ENCODE measurements at places on chromosomes 16 and 17. TPM values are rescaled to one million over a fixed set of nuclear protein-coding genes. Genes with fewer than 3 reads are reported as not detected.

Gene ZPBP2
- 0.58 TPM for total RNA-seq

Gene RNF166
- total RNA-seq: 56.2 TPM

Gene YBX2
- 0.26 TPM for total RNA-seq

Gene KCTD19
- total RNA-seq: 0.71 TPM

- no peaks in the 10 kb centered on the region for H3K36me3 ChIP-seq
- H3K27ac ChIP-seq: no peak overlapping the region
- no peaks in the 10 kb centered on the region for H3K27me3 ChIP-seq
- no peak overlapping the region for H3K4me3 ChIP-seq
These were observed 12.2 kb upstream of the CCL5 start for GRCh38 chr17:35892091-35893035.

- no peak overlapping the region for H3K27ac ChIP-seq
- H3K27me3 ChIP-seq: no peaks in the 10 kb centered on the region
- H3K36me3 ChIP-seq: no peaks in the 10 kb centered on the region
These were observed 407.6 kb upstream of the PSMD7 start for GRCh38 chr16:73888840-73889490.

GRCh38 chr17:75849724-75850123 lies 5.4 kb downstream of the WBP2 start:
- H3K4me3 ChIP-seq: no peak overlapping the region
- H3K27me3 ChIP-seq: no peaks in the 10 kb centered on the region
- peaks cover 37% of the 10 kb centered on the region for H3K36me3 ChIP-seq
- peaks cover 35% of the 10 kb centered on the region for H3K4me1 ChIP-seq
- H3K27ac ChIP-seq: no peak overlapping the region

DNA sequence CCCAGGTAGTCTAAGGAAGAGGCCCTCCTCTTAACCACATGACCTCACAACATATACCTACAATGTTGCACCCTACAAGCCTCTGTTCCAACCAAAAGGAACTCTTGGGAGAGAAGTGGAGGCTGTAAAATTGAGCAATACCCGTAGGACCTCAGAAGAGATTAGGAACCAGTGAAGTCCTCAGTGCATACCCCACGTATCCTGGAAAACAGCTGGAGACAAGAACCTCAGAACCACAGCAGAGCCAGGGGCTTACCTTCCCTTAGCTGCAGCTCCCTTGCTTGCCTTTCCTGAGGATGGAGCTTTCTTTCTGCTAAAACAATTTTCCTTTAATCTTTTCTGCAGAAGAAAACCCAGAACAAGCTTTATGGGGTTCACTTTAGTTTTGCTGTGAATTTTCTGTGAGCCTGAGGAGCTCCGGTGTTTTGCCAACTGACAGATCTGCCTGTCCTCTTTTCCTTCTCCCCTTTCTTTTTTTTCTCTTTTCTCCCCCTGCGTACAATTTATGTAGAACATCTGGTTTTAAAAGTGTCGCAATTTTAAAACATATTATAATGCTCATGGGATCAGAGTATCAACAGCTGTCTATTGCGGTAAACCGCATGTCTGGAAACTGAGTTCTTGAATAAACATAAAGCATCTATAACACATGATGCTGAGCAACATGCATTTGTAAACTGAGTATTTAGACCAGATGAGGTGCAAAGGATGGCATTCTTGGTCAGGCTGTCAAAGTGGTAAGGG lies 226.4 kb upstream of the MAF start:
- H3K36me3 ChIP-seq: no peaks in the 10 kb centered on the region
- no peak overlapping the region for H3K4me3 ChIP-seq
- no peak overlapping the region for H3K27ac ChIP-seq
- no peaks in the 10 kb centered on the region for H3K4me1 ChIP-seq

DNA sequence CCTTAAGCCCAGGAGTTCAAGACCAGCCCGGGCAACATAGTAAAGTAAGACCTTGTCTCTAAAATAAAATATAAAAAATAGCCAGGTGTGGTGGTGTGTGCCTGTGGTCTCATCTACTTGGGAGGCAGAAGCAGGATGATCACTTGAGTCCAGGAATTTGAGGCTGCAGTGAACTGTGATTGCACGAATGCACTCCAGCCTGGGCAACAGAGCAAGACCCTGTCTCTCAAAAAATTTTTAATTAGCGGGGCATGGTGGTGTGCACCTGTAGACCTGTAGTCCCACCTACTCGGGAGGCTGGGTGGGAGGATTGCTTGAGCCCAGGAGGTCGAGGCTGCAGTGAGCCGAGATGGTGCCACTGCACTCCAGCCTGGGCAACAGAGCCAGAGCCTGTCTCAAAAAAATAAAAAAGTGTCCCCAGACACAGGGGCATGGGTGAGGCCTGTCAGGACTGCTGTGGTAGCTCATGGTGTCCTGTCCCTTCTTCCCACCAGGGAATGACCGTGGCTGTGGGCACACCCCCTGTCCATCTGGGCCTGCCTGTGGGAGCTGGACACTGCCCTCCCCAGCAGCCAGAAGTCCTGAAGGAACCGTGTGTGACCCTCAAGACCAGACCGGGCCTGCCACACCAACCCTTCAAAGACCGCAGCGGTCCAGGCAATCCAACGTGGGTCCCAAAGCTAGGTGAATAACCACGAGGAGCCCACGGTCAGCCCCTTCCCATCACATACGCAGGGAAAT lies 30.8 kb upstream of the GAA start:
- no peak for DNase-seq
- no peak overlapping the region for H3K27ac ChIP-seq
- H3K4me1 ChIP-seq: no peaks in the 10 kb centered on the region
- no peaks in the 10 kb centered on the region for H3K36me3 ChIP-seq
- H3K4me3 ChIP-seq: no peak overlapping the region

DNA sequence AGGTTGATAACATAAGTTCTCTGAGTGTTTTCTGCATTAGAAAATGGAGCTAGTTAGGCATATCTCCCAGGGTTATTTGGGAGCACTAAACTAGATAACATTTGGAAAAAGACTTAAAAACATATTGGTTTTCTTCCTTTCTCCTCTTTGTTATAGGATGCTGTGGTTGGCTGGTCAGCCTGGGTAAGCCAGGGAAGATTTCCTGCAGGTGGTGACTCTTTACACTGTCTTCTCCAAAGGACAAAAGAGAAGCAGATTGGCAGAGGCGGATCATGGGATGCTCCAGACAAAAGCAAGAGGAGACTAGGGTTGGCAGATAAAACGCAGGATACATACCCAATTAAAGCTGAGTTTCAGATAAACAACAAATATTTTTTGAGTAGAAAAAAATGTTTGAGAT lies 6.2 kb upstream of the CRYBA1 start:
- no peaks in the 10 kb centered on the region for H3K4me1 ChIP-seq
- DNase-seq: no peak
- H3K27ac ChIP-seq: no peak overlapping the region

GRCh38 chr17:333626-334396 lies 18.8 kb downstream of the RPH3AL start:
- no peak overlapping the region for H3K27ac ChIP-seq
- H3K27me3 ChIP-seq: no peaks in the 10 kb centered on the region
- H3K4me1 ChIP-seq: peaks cover 31% of the 10 kb centered on the region
- no peak overlapping the region for H3K4me3 ChIP-seq

DNA sequence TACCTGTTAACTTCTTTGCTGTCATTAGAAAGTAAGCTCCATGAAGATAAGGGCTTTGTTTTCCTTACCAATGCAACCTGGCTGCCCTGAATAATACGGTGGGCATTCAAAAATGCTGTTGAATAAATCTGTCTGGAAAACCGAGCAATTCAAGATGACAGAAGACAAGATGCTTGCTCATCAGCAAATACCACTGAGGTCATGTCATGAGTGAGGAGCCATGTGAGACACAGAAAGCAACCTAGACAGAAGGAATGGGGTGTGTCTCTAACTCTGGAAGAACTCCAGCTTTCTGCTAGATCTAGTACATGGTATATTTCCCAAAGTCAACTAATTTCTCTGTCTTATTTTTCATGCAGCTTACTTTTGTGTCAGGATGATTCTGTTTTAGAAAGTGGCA lies 64.2 kb downstream of the STH start:
- H3K27me3 ChIP-seq: no peaks in the 10 kb centered on the region
- peaks cover 35% of the 10 kb centered on the region for H3K36me3 ChIP-seq
- H3K4me1 ChIP-seq: no peaks in the 10 kb centered on the region
- H3K27ac ChIP-seq: no peak overlapping the region
- DNase-seq: no peak

GRCh38 chr16:86608301-86608747 lies 30.0 kb downstream of the FOXL1 start:
- no peaks in the 10 kb centered on the region for H3K36me3 ChIP-seq
- no peak for DNase-seq

GRCh38 chr17:16442594-16443510 lies 27.5 kb downstream of the TRPV2 start:
- H3K27ac ChIP-seq: no peak overlapping the region
- no peaks in the 10 kb centered on the region for H3K27me3 ChIP-seq
- DNase-seq: no peak

DNA sequence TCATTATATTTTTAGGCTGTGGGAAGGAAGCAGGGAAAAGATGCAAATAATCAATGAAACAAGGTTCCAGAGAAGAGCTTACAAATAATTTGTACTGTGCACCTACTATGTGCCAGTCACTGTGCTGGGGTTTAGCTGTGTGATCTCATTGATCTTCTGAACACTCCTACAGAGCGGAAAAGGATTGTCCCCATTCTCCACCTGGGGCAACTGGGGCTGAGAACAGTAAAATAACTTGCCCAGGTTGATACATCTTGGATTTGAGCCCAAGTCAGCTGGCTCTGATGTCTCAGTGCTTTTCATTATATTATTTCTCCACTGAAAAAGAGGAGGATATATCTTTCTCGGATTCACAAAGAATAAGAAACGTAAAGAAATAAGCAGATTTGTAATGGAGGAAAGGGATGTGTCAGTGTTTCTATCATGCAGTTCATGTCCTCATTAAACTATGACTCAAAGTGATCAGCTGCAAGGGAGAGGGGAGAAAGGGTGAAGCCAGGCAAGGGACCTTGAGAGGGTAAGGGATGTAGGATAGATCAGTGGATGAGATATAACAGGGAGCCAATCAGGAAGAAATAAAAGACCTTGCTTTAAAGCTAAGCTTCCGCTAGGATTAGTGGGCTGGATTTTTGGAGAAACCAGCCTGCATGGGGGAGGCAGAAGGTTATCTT lies 143.6 kb upstream of the NOL11 start:
- H3K27me3 ChIP-seq: no peaks in the 10 kb centered on the region
- no peak overlapping the region for H3K27ac ChIP-seq
- peaks cover 5% of the 10 kb centered on the region for H3K36me3 ChIP-seq
- no peak for DNase-seq
